ENCODE measurements at places on chromosomes 3 and 15.

DNA sequence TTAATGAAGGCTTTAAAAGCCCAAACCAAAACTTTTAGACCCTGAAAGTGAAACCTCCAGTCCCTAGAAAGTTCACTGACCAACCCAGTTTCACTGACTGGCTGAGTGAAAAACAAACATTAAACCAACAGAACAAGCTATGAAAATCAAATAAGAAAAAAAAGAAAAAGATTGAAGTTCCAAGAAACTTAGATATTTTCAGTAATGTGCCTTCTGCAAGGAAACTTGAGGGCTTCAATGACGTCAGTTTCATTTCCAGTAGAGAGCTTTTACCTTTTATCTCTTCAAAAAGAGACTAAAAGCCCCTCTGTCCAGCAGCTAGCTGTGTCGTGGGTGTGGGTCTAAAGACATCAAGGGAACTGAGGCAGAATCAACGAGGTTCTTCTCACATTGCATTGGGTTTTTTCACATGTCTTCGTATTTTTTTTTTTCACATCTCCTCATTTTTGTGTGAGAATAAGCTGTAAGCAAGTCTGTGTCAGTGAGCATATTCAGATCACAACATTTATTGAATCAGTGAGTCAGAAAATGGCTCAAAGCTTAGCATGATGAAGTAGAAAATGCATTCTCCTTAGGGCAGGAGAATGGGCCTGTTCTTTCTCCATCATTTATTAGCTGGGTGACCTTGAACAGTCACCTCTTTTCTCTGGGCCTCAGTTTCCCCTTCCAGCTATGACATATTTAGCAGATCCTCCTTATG is 54.8 kb upstream of the BCL6 start:
- DNase-seq, result no peak

- no peak for DNase-seq
Measured at GRCh38 chr3:77720460-77720971, 680.6 kb downstream of the ROBO2 start.

- no peak for DNase-seq
Measured at GRCh38 chr15:42163947-42164550, 7.6 kb upstream of the PLA2G4F start.

DNA sequence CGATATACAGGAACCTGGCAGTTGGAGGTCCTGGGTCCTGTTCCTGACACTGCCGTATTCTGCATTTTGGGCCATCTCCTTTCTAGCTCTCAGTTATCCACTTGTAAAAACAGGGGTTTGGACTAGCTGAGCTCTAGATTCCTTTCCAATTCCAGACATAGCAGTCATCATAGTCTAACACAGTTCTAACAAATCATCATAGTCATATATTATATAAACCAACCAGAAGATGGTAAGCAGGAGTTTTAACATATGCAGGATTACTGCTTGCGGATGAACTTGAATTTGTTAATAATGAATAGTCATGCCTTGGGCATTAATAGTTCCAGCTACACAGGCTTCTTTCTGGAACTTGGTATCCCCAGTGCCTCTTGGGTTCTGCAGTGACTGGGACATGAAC is 26.6 kb downstream of the MASP1 start:
- DNase-seq, result no peak

GRCh38 chr3:126132751-126133511 is 47.5 kb downstream of the ALDH1L1 start:
- DNase-seq, result no peak

GRCh38 chr15:63463036-63463435 is 41.4 kb upstream of the USP3 start:
- peak; percentile 49 for DNase-seq

- DNase-seq, result no peak
Measured at GRCh38 chr3:49903451-49904424, at the start of gene MST1R. Gene MST1R, minus strand, starts transcription at chr3:49903873. Its CDS starts 264 bp downstream, at chr3:49903609.

DNA sequence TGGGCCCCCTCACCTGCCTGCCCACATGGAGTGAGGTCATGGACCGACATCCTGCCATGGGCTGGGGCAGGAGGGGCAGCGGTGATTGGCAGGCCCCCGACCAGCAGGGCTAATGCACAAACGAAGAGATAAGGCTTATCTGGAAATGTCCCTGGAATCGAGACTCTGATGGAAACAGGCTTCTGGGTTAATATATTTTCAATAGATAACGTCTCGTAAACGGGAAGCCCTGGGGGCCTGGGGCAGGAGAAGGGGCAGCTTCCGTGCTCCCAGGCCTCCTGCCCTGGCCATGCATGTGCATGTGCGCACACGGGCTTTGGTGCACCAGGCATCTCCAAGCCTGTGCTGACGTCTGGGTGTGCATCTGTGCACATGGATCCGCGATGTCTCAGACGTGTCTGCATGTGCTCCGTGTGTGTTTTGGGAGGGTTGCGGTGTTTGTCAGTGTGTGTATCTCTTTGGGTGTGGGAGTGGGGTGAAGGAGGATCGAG is 55.1 kb downstream of the DNAJB8 start:
- no peak for DNase-seq

- DNase-seq, result no peak
Measured at GRCh38 chr3:79866162-79866561, 98.4 kb upstream of the ROBO1 start.

All from HAP-1 (cell line).